Uterus (tissue), 4 donors: ENCODE measurements at places on chromosomes 5 and 9.

DNA sequence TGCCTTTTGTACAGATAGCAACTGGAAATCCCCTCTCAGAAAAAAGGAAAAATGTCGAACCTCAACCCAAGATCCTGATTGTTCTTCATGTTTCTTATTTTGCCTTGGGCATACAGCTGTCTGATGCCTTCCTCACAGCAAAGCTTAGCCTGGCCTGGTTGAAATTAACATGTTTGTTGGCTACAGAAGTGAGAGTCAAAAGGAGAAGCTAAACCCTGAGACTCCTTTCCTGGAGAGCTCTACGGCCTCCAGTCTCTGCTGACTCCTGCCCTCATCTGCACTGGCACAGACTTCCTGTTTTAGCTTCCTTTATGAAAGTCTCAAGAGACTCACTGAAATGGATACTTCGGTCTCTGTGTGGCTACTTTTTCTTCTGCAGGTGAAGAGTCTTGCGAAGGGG, 186.7 kb downstream of the PARP8 start:
- no peak for DNase-seq

DNA sequence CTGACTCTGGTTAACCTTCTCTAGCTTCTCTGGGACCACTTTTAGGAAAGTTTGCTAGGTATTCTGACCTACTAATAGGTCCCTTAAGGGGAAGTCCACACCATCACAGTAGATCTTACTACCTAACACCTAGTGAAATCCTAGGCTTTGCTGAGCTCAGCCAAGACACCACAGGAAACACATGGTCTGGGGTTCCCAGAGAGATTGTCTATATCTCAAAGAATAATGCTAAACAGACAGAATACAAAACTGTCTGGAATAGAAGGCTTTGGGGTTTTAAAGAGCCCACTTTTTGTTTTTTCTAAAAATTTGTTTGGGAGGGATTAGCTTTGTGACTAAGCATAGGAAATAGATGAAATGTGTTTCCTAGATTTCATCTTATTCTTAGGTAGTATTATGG, 395.1 kb downstream of the ARHGEF28 start:
- no peak for DNase-seq

DNA sequence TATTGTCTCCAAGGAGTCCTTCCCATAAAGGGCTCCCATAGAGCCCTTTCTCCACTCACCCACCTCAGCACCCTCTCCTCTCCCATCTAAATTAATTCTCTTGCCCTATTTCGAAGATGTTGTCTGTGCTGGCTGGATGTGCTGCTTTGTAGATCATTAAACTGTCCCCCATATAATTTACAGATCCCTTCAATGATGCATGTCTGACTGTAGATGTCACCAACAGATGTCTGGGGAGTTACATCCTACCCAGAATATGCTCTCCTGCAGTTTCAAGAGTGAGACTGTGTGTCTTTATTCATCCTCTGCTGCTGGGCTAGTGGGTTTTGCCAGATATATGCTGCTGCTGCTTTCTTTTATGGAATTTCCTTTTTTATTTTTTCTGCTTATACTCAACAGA, 351.2 kb downstream of the MLLT3 start:
- no peak for DNase-seq

DNA sequence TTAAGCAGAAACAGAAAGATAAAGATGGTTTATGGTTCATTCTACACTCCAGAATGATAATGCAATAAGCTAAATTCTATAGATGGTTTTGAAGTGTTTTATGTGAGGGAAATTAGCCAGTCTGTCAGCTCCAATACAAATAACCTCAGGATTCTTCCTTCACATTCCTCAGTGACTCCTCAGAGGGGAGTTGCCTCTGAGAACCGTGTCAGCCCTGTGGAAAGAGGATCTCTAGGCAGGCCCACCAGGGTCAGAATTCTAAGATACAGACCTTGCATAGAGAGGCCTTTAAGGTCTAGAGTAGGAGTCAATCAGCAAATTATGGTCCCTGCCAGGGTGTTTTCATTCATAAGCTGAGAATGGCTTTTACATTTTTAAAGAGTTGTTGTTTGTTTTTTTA, 26.6 kb downstream of the RUSC2 start:
- DNase-seq, result no peak

GRCh38 chr5:170411100-170411499, 21.9 kb upstream of the KCNMB1 start:
- no peak for DNase-seq

- DNase-seq, result no peak
Measured at GRCh38 chr9:94881940-94882339, 155.4 kb downstream of the AOPEP start.

- DNase-seq, result no peak
Measured at GRCh38 chr5:36943584-36943983, 67.0 kb downstream of the NIPBL start.

GRCh38 chr5:59485629-59486439, 407.7 kb downstream of the PDE4D start:
- no peak for DNase-seq

DNA sequence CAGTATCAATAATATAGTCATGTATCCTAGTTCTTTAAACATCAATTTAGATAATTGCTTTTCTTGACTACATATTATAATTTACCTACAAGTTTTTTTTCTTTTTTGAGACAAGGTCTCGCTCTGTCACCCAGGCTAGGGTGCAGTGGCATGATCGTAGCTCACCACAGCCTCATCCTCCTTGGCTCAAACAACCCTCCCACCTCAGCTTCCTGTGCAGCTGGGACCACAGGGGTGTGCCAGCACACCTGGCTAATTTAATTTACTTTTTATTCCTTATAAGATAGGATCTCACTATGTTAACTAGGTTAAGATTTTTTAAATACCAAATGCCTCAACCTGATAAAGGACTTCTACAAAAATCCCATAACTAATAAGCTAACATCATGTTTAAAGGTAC, 21.1 kb downstream of the UIMC1 start:
- DNase-seq, result no peak

DNA sequence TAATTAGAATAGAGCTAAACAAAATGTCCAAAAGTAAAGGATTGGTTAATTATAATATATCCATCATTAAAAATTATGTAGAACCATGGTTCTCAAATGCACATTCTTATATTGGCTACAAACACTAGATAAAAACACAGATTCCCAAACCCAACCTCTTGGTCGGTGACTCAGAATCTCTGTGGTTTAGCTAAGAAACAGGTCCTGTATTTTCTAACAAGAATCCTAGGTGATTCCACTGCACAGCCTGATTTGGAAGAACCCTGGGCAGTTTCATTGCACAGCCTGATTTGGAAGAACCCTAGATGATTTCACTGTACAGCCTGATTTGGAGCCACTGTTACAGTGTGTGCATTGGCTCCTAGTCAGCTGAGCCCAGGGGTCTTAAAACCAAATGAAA, 67.9 kb downstream of the KIAA1958 start:
- DNase-seq, result no peak

- no peak for DNase-seq
Measured at GRCh38 chr5:171801839-171802238, 16.2 kb downstream of the SMIM23 start.

GRCh38 chr5:89457411-89458331, 574.7 kb upstream of the MEF2C start:
- peak; percentile 41 for DNase-seq

- DNase-seq, result peak; percentile 57
Measured at GRCh38 chr5:38468202-38468673, 88.2 kb downstream of the LIFR start.

DNA sequence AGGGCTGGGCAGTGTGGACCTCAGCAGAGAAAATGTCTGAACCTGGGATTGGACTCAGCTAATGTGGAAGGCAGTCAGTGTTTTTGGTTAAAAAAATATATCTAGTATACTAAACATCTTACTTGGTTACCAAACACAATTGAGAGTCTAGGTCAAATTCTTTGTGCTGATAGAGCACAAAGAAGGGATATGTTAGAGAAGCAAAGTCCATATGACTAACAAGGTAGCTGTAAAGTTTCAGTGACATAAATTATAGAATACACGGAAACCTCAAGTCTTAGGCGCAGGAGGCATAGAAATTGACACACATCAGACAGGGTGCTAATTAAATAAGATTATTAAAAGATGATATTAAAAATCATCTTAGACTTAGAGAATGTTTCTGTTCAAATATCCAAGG, 718.3 kb downstream of the TLR4 start:
- no peak for DNase-seq

- DNase-seq, result no peak
Measured at GRCh38 chr9:77546376-77546950, 101.7 kb downstream of the GNA14 start.

- DNase-seq, result no peak
Measured at GRCh38 chr5:1336749-1337488, 8.0 kb downstream of the CLPTM1L start.

- no peak for DNase-seq
Measured at GRCh38 chr9:71924576-71924975, 13.1 kb downstream of the C9orf85 start.

GRCh38 chr9:86341007-86341491, 13.2 kb downstream of the TUT7 start:
- DNase-seq, result no peak

DNA sequence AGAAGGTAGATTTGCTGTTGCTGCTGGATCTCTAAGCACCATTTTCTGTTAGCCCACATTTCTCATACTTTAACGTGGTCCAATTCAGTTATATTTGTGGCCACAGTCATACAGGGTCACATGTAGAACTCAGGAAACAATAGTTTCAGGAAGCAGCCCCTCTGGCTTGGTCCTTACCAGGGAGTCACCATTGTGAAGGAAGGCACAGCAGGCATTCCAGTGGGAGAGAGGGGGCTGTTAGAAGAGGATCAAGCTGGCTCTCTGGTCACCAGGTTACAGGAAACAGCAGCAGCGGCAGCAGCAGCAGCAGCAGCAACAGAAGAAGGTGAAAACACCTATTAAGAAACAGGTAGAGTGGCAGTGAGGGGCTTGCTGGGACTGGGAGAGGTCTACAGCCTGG, 14.5 kb downstream of the C9orf43 start:
- no peak for DNase-seq

DNA sequence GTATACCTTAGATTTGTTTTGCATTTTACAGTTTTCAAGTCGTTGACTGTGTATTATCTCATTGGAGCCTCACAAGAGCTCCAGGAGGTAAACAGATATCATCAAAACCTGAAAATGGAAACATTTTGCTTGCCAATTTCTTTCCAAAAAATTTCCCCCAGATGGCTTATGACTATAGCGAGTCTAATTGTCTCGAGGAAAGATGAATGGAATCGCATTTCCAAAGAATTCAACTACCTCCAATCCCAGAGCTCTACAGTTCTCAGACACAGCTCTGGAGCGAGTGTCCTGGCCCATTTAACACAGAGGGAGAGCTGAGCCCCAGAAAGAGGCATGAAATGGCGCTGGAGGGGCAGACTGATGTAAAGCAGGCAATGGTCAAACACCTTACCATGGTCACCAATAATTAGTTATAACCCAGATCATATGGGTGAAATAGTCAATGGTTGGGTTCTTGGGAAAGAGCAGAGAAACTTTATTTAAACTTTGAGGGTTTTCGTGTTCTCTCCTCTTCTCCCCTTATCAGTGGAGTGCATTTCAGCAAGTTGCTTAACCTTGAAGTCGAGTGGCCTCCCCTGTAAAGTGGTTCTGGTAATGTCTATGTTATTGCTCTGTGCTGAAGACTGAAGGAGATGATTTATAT, 168.2 kb downstream of the ZDHHC21 start:
- DNase-seq, result no peak

DNA sequence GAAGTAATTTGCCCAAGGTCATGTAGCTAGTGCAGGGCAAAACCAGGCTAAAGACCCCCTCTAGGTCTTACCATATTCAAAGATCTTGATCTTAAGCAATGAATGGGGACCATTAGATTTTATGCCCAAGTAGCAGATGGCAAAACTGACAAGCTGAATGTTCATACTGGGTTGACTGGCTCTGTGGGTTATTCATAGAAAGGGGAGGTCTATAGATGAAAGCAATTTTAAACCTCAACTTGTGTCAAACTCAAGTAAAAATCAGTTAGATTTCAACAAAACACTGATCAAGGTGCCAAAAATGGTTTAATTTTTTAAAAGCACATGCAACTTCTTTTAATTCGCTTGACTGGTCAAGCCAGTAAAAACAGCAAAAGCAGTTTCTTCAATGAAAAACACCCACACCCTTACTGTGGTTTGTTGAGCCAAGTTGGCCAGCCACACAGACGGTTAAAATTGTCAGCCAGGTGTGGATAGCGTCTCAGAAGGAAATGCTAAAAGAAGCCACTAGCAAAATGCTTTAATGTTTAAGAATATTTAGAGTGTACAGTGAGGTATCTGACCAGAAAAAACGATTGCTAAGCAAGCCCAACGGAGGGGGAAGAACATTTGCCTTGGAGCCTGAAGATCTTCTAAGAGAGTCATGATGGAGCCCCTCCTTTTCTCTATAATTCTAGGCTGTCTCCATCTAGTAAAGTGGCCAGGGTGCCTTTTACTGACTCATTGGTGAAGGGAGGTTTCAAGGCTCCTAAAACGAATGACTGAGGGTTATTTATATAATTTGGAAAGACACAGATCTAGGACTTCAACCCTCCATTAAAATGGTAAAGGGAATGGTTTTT, 539.6 kb upstream of the CLINT1 start:
- DNase-seq, result no peak

DNA sequence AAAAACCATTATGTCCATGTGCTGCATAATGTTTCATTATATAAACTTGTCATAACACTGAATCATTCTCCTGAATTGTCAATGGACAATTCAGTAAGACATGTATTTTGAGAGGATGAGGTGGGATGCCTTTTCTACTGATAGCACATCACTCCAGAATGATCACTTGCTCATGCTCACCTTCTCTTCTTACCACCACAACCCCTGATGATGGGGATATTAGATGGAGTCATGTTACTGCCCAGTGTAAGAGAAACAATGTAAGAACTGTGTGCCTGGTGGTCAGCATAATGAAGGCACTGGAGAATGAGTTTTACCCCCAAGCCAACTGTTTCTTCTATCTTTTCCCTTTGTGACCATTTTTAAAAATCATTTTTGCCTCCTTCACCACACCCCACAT, 198.8 kb downstream of the ADAMTSL1 start:
- DNase-seq, result no peak
